ENCODE measurements at places on chromosomes 1 and 21.

DNA sequence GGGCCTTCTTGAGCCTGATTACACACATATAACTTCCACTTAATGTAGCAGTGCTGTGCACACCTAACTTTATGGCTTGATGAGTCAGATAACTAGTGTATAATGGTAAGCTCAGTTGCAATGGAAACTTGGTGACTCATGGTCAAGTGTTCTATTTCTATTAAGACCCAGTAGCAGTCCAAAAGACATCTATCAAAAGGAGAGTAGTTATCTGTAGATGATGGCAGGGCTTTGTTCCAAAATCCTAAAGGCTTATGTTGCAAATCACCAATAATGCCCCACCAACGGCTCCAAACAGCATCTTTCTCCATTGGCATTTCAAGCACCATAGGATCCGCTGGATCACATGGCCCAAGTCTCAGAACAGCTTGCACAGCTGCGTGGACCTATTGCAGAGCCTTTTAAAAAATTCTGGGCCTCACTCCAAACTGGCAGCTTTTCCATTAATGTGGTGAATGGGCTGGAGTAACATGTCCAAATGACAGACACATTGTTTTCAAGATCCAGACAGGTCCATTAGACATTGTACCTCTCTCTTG, 566.8 kb upstream of the USP24 start:
- DNase-seq, result no peak

- peak; percentile 25 for DNase-seq
Measured at GRCh38 chr1:72283307-72284083, 1.2 kb upstream of the NEGR1 start.

DNA sequence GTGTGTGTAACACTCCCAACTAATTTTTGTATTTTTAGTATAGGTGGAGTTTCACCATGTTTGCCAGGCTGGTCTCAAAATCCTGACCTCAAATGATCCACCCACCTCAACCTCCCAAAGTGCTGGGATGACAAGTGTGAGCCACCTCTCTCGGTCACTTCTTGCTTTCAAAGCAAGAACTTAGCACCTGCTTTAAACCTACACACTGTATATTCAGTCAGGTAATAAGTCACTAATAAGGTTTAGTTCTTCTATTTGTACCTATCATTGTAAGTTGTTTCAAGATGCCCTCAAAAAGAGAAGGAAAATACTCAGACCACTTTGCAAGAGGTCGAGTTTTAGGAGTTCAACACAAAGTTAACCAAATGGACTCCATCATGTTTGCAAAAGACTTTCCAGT, 431.3 kb downstream of the MRPL39 start:
- DNase-seq, result no peak

- DNase-seq, result no peak
Measured at GRCh38 chr21:36579898-36580297, 100.0 kb upstream of the CLDN14 start.

DNA sequence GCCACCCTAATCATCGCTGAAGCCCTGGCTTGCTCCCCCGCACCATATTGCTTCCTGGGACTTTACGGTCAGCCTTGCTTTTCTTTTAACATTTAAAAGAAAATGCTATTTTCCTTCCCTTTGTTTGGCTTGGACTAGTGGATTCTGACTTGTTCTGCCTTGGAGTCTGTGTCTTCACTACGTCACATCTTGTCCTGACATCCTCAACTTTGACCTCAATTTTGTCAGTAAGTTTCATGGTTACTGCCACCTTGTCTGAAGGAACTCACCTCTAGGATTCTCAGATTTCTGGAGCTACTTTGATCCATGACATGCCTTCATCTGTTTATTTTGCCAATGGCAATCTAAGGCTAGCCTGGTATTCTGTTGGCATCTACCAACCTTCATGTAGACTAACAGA, 4.3 kb downstream of the RNASEL start:
- DNase-seq, result no peak

- DNase-seq, result no peak
Measured at GRCh38 chr1:164054331-164054730, 504.7 kb upstream of the PBX1 start.

GRCh38 chr1:16029288-16029687, 7.5 kb downstream of the CLCNKA start:
- no peak for DNase-seq

- no peak for DNase-seq
Measured at GRCh38 chr1:27144920-27145661, 9.8 kb downstream of the SLC9A1 start.

DNA sequence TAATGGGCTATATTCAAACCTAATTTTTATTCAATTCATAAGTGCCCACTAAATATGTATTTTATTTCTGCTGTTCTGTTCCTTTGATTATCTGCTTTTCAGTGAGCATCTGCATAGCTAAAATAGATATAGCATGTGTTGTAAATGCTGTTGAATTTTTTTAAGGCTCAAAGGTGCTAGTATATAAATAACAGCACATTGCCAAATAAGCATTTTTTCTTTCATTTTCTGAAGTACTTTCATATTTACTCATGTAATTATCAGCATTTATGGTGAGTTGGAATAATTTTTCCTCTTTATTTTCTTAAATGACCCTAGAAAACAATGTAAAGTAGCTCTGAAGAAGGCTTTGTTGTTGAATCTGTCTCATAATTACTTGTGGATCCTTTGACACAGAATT, 69.6 kb upstream of the B3GALT2 start:
- DNase-seq, result no peak

GRCh38 chr1:103333141-103333540, 192.4 kb upstream of the RNPC3 start:
- no peak for DNase-seq

GRCh38 chr1:25526753-25527152, 16.7 kb upstream of the LDLRAP1 start:
- no peak for DNase-seq

GRCh38 chr1:101595881-101596374, 359.1 kb downstream of the S1PR1 start:
- no peak for DNase-seq

DNA sequence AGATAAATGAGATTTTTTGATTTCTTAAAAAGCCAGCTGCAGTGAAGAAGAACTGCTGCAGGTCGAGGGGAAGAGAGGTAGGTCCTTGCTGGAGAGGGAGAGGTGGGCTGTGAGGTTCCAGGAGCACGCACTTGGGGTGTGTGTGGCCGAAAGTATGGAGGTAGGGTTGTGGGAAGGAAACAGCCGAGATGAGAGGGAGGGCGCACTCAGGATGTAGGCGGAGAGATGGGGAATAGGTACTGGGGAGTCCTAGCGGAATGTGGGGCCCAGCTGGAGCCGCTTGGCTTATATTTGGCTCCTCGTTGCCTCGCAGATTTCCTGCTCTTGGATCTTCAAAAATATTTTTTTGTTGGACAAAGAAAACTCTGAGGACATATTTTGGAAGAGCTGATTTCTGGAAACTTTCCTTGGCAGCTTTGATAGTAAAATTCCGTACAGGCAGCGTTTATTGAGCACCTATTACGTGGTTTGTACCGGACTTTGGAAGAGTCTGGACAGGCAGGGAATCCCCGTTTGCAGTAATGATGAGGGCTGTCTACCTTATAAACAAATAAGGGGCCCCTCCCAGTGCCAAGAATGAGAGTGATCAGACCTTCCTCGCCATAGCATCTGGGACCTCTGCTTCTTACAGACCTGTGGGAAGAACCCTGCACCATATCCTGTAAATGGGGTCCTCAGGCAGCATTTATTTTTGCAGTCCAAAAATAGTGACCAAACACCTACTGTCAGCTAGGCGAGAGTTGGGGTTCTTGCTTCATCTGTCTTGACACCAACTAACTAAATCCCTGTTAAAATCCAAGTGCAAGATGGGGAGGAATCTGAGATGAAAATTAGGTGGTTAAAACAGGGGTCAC, 1.5 kb downstream of the LRRC8D start:
- no peak for DNase-seq

DNA sequence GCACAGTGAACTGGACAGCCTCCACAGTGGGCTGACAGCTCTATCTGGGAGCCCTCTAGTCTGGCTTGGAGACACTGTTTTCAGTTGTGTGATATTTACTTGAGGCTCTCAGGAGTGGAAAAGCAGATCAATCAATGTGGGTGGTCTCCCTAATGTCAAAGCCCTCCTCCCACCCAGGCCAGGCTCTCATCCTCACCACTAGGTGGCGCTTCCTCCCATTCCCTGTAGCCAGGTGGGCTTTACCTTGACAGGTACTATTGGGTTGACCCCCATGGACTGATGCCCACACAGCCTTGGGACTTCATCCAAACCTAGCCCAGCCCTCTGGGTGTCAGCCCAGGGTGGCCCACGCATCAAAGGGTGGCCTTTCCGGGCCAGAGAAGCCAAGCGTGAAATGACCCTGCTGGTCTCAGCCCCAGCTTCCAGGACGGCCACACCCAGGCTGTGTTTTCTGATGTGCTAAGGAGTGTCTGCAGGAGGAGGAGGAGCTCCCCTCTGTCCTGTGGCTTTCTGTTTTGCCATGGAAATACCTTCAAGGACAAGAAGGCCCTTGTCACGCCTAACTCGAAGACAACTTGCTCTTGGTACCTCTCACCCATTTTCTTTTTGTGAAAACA, 54.0 kb downstream of the CLIC6 start:
- peak; percentile 31 for DNase-seq

GRCh38 chr1:9316080-9316444, 23.4 kb downstream of the SPSB1 start:
- no peak for DNase-seq

DNA sequence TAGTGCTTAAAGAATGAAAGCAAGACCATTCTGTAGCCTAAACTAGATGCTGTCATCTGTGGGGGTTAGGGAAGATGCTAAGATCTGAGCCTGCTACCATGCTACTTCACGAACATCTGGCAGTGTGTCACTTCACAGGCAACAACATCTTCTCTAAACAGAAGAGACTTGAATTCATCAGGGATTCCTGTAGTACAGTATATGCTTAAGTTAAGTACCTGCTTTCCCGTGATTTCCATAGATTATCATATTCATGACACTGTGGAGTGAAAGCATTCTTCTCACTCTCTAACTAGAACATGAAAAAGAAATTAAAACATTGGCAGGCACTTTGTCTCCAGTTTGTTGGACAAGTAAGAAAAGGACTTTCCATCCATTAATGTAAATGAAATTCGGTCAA, 390.9 kb downstream of the PTBP2 start:
- DNase-seq, result no peak

DNA sequence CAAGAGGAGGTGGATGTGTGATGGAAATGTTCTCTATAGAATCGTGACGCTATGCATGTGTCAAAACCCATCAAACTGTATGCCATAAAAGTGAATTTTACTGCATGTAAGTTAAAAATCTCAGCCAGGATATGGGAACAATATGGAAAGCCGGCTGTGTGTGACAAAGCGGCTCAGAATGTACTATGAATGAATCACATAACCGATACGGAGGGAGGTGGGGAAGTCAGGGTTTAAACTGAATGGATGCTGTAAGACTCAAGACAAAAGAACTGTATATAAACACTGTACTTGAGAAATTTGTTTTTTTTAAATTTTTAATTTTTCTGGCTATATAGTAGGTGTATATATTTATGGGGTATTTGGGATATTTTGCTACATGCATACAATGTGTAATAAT, 111.6 kb upstream of the PDE4B start:
- DNase-seq, result no peak

- DNase-seq, result no peak
Measured at GRCh38 chr1:181128592-181129497, 40.3 kb downstream of the IER5 start.

DNA sequence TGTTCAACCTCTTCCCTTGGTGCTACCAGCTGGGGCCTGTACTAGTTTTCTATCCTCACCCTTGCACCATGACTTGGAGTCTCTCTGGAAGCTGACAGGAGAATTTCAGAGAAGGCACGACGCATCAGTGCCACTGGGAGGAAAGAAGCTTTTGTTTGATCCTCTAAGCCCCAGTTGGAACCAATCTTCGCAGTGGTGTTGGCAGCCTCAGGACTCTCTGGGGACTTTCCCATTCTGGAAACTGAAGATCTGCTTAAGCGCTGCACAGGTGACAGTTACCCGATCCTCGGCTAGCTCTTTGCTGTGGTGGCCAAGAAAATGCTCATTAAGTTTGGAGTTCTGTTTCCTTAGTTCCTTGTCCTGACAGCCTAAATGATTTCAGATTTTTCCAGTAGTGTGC, 222.3 kb downstream of the RHOU start:
- no peak for DNase-seq

DNA sequence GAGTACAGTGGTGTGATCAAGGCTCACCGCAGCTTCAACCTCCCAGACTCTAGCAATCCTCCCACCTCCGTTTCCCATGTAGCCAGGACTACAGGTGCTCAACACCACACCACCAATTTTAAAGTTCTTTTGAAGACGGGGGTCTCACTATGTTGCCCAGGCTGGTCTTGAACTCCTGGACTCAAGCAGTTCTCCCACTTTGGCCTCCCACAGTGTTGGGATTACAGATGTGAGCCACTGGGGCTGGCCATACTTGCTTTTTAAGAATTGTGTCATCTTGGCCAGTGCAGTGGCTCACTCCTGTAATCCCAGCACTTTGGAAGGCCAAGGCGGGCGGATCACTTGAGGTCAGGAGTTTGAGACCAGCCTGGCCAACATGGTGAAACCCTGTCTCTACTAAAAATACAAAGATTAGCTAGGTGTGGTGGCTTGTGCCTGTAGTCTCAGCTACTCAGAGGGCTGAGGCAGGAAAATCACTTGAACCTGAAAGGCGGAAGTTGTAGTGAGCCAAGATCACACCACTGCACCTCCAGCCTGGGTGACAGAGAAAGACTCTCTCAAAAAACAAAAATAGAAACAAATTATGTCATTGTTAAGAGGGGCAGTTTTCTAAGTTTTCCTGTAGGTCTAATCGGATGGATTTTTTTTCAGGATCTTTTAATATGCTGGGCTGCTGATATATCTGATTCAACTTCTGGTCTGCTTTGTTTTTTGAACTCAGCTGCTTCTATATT, 18.7 kb downstream of the AK4 start:
- no peak for DNase-seq

- DNase-seq, result no peak
Measured at GRCh38 chr1:40050863-40051262, 10.3 kb downstream of the CAP1 start.

DNA sequence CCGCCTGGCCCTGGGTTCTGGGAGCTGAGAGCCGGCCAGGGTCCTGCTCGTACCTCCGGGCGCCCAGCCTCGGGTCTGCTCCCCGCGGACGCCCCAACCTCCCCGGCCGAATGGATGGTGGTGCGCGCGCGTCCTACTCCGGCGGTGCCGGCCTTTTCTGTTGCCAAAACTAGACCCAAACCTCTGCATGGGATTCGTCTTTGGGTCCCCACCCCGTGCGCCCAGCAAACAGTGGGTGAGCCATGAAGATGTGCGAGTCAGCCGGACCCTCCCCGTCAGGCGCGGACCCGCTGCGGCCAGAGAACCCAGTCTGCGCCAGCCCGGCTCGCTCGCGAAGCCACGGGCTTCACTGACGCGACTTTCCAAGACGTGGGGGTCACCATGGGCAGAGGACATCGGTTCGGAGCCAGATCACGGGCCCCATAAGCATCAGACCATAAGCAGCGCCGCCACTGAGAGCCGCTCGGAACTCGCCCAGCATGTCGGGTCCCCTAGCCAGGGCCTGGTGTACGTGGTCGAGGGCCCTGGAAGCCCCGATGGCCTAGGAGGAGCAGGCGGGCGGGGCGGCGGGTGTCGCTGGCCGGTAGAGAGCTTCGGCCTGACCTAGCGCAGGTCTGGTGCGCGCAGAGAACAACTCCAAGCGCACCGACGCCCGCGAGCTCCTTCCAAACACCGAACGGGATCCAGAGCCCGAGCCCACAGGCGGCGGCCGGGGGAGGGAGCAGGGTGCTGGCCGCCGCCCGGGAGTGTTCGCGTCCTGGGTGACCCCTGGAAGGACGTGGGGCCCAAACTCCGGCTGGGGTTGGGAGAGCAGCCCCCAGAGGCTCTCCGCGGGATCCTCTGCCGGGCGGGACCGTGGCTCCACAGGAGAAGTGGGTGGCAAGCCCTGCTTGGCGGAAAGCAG, 1.0 kb upstream of the TP73 start:
- no peak for DNase-seq

- no peak for DNase-seq
Measured at GRCh38 chr1:91928026-91928425, 21.2 kb upstream of the BRDT start.
